Subcutaneous adipose tissue (tissue), 4 donors: ENCODE measurements at places on chromosomes 4 and X. TPM values are rescaled to one million over a fixed set of nuclear protein-coding genes. Genes with fewer than 3 reads are reported as not detected.

The PPP4R3C gene
- not detected for total RNA-seq

The PYURF gene
- total RNA-seq, result 142 TPM

The HSFX2 gene
- total RNA-seq, result not detected

The PNMA5 gene
- not detected for total RNA-seq

The RHOXF2B gene
- total RNA-seq, result not detected

The BEX2 gene
- 1.1 TPM for total RNA-seq

The CT55 gene
- not detected for total RNA-seq

The CLCN5 gene
- 6.2 TPM for total RNA-seq

The FRG2 gene
- total RNA-seq, result not detected

The OPN1MW3 gene
- total RNA-seq, result not detected

The F8A1 gene
- total RNA-seq, result 8.5 TPM

The SPANXA2 gene
- not detected for total RNA-seq

The F8A3 gene
- 14.8 TPM for total RNA-seq

The VCX3B gene
- not detected for total RNA-seq

The FAT1 gene
- 75.6 TPM for total RNA-seq

The SUPT20HL1 gene
- not detected for total RNA-seq

The PPARGC1A gene
- 4.4 TPM for total RNA-seq

The BRS3 gene
- total RNA-seq, result not detected

The NKX3-2 gene
- 0.44 TPM for total RNA-seq

The RAB40A gene
- 0.22 TPM for total RNA-seq

The NEK1 gene
- 13.4 TPM for total RNA-seq

The NSUN7 gene
- total RNA-seq, result 4.0 TPM

The OPRPN gene
- total RNA-seq, result not detected

The TEX13D gene
- not detected for total RNA-seq

The BBS12 gene
- 3.7 TPM for total RNA-seq

The SATL1 gene
- not detected for total RNA-seq

The SSX2B gene
- not detected for total RNA-seq

The MFAP3L gene
- 1.9 TPM for total RNA-seq

The GAGE2A gene
- total RNA-seq, result not detected

The ARHGEF6 gene
- total RNA-seq, result 72.3 TPM
